ENCODE measurements at places on chromosomes 3 and 15.

DNA sequence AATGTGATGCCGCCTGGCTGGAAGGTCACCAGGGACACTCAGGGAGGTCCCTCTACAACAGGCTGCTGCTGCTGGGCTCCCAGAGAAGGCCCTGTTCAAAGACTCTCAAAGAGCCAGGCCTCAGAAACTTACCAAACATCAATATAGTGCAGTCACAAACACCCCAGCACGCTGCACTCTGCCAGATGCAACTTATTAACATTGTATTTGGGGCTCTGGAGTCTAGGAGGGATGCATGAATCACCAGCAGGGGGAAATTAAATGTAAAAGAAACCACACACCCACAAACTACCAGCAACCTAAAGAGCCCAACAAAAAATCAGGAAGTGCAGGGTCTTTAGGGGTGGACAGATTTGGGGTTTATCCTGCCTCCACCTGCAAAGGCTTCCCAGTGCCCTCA, 74.6 kb upstream of the SPATA12 start:
- peak; percentile 54 for DNase-seq

- peak; percentile 40 for DNase-seq
Observed at GRCh38 chr3:187920030-187920429, 174.8 kb upstream of the BCL6 start.

- DNase-seq, result no peak
Observed at GRCh38 chr3:195111766-195112165, 159.2 kb downstream of the XXYLT1 start.

GRCh38 chr3:14222900-14223594, 44.4 kb downstream of the LSM3 start:
- DNase-seq, result peak; percentile 72

DNA sequence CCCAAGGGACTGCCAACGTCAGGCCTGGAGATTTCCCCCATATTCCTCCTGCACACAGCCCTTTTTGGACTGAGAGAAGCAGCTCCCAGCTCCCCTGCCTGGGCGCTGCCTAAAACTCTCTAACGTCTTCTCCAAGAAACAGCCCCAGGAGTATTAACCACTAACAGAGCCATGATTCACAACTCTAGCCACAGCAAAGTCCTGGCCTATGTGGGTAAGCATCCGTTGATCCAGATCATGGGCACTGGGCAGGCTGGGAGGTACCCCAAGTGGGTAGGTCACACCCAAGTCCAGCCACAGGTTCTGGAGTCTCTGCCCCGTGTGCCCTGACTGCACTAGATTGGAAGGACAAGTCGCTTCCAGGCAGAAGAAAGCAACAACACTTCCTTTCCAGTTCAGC, 31.9 kb downstream of the NBEAL2 start:
- DNase-seq, result no peak

DNA sequence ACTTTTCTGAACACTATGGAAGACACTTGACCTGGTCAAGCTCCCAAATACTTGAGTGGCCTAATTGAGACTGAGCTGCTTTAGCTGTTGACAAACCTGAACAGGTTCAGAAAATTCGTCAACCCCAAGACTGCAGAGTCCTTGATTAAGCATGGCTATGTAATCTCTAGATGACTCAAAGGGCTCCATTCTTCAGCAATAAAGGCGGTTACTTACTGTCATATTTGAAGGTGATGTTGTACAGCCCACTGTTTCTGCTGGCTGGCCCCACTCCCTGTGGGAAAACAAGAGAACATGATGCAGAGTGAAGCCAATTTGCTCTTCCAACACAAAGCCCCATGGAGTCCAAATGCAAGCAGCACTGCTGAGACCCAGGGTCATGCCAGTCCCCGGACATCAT, 45.1 kb downstream of the IL17RD start:
- peak; percentile 21 for DNase-seq

DNA sequence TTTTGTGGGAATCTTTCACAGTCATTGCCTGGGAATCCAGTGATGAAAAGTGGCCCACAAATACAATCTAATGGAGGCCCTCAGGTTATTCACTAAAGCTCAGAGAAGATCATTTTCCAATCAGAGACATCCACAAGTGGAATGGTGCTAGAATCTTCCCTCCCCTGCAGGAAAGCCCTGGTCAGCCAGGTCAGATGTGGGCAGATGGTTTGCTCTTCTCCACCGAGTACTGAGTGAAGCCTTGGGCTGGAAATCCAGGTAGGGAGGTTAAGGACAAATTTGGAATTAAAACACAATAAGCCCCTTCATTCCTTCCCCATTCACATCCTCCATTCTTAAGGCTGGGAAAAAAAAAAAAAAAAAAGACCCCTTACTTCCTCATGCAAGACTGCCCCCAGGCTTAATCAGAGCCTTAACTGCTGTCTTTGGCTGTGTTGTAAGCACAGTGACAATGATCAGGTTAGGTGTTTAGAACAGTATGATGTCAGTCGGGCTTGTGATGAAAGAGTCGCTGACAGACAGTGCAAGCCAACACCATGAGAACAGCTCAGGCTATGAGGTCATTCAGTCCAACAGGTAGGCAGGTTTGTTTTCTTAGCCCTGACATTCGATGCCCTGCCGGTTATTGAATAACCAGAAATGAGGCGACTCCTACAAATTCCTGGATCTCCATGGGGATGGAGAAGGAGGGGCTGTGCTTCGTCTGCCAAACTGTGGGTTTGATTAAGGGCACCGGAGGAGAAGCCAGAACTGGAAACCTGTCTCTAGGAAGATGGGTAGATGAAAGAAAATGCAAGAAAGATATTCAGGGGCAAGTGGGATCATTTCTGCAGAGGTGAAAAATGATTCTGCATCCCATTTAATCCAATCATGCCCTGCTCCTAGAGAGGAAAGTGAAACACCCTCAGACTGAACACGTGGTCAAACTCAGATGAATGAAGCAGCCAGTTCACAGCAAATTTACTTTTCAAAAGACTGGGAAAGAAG, 23.5 kb upstream of the HES1 start:
- DNase-seq, result no peak

DNA sequence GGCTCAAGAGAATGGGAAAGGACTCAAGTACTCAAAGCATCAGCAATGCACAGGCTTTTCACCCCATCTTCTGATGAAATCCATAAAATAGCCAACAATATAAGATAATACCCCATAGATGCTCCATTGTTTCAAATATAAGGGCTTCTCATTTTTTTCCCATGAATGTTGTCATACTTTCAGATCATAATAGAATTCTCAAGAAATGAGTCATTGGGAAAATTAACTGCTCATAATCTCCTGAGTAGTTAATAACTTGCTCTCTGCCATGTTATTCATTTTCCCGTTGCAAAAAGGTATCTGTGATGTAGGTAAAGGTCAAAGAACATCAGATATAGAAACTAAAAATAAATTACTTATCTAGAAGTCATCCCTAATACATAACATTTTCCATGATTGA, 121.9 kb downstream of the NSUN3 start:
- DNase-seq, result no peak

- peak; percentile 28 for DNase-seq
Observed at GRCh38 chr3:136184703-136185102, 11.4 kb downstream of the MSL2 start.

DNA sequence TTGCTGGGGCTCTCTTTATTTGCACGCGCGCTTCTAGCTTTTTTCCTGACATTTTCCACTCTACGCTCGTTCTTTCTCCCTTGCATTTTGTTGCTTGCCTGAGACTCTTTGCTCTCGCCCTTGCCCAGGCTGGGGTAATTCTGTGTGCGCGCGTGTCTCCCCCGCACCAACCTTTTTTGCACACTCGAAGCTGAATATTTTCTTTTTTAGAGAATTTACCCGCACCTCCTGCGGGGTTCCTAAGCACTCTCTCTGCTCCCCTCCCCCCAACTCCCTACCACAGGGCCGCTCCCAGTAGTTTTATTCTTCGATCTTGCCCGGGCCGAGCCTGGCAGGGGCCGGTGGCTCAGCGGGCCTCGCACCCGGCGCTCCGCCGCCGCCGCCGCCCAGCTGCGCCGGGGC, 732 bp downstream of the FAM43A start:
- DNase-seq, result no peak

DNA sequence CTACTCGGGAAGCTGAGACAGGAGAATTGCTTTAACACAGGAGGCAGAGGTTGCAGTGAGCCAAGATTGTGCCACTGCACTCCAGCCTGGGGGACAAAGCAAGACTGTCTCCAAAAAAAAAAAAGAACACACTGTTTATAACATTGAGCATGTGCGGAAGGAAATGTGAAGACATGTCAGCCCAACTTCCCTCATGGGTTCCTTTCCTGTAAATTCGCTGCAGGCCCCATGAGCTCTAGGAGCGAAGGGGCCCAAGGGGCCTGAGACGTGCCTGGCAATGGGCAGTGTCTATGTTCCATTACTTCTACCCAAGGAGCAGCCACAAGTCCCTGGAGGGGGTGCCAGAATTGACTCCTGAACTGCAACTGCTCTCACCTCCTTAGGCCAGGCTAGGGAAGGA, 3.2 kb downstream of the PFKFB4 start:
- DNase-seq, result no peak

DNA sequence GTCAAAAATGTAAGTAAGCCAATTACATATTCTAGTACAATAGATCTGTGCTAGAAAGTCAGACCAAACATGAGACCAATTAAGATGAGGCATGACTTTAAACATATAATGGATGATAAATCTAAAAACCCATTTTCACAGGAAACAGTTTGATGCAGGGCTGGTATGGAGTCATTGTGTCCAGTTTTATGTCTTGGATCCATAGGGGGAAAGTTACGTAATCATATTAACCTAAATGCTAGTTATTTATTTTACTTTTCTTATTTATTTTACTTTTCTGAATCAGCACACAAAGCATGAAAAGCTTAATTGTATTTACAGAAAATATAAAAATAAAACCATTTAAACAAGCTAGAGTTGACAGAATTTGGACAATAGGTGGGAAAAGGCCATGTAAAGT, 26.3 kb upstream of the TMCC1 start:
- no peak for DNase-seq
